ENCODE measurements at places on chromosomes 11 and 22.
A peak's percentile ranks its signal among the peaks of the same experiment; 100 is the strongest.

GRCh38 chr11:61545341-61545740 is 35.5 kb downstream of the SYT7 start:
- no peak overlapping the region for H3K27ac ChIP-seq
- H3K36me3 ChIP-seq = no peaks in the 10 kb centered on the region
- H3K4me1 ChIP-seq = peaks cover 6% of the 10 kb centered on the region
- peak; percentile 22 for DNase-seq
- H3K4me3 ChIP-seq = no peak overlapping the region
- H3K27me3 ChIP-seq = no peaks in the 10 kb centered on the region

- H3K27me3 ChIP-seq = no peaks in the 10 kb centered on the region
- no peak for DNase-seq
- H3K4me3 ChIP-seq = no peak overlapping the region
- H3K4me1 ChIP-seq = peaks cover 13% of the 10 kb centered on the region
- no peak overlapping the region for H3K27ac ChIP-seq
Measured at GRCh38 chr11:102560555-102561011, 30.0 kb upstream of the MMP7 start.

DNA sequence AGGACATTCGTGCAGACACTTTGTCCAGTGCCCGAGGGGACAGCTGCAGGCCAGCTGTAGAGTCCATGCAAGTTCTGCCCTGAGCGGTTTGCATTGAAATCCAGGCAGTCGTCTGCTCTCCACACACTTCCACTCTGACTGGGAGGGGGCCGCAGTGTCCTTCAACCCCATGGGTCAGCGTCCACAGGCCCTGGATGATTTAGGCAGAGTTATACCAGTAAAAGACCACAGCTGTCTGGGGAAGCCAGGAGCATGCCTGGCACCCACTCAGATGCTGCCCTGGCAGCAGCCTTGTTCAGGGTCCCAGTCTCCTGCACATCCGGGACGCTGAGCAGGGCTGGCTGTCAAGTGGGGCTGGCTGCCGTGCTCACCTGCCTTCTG is 26.5 kb downstream of the KRTAP5-5 start:
- peaks cover 7% of the 10 kb centered on the region for H3K4me1 ChIP-seq
- H3K4me3 ChIP-seq = no peak overlapping the region
- DNase-seq = no peak
- H3K27me3 ChIP-seq = no peaks in the 10 kb centered on the region
- H3K27ac ChIP-seq = no peak overlapping the region
- H3K36me3 ChIP-seq = no peaks in the 10 kb centered on the region

DNA sequence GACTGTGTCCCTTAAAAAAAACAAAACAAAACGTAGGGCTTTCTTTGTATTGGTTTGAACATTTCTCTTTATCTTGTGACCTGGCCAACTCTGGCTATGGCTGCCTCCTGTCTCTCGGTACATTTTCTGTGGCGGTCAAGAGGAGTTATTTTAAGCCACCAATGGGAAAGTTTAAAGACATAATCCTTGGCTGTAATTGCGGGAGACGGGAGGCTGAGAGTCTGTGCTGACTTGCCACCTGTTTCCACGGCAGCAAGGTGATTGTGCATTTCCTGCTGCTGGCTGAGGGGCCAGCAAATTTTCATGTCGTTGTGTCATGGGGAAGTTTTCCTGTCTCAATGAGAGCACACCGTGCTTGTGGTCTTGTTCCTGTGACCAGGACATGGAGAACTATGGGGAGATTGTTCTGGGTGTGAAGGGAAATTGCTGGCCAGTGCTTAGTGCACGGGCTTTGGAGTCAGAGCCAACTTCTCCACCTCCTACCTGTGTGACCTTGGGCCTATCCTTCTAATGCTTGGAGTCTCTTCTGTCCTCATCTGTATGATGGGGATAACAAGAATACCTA is 11.0 kb downstream of the PTPRJ start:
- peaks cover 74% of the 10 kb centered on the region for H3K4me1 ChIP-seq
- DNase-seq = no peak
- H3K4me3 ChIP-seq = peak overlapping the region; percentile 50
- no peaks in the 10 kb centered on the region for H3K27me3 ChIP-seq
- H3K36me3 ChIP-seq = no peaks in the 10 kb centered on the region
- peak overlapping the region; percentile 82 for H3K27ac ChIP-seq

DNA sequence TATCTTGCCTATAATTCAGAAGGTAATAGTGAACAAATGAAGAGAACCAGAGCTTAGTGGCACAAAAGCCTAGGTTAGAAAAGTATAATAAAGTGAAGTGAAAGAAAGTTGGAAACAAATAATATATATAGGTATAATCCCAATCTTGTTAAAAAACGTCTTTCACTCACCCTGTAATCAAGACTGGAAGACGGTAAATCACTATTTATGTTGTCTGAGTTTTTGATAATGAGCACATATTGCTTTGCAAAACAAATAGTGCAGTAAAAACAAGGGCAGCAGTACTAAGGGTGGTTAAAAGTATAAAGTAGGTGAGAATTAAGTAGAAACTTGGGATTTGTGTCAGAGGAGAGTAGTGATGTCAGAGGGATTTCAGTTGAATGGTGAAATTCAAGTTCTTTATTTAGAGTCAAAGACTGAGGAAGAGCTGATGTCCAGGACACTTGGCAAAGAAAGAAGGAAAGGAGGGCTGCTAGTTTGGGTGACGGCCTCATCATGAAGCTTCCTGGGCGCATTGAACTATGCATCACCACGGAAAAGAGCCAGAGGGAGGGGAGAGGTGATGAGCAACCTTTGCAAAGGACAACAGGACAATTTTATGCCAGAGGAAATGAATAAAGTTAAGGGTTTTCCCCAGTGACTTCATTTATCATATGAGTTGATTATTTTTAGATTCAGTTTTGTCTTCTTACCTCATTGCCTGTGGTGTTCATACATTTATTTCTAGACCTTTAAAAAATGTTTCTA is 11.4 kb downstream of the NCAM1 start:
- DNase-seq = no peak
- H3K4me1 ChIP-seq = no peaks in the 10 kb centered on the region
- no peaks in the 10 kb centered on the region for H3K36me3 ChIP-seq
- peaks cover 51% of the 10 kb centered on the region for H3K27me3 ChIP-seq
- H3K4me3 ChIP-seq = no peak overlapping the region
- H3K27ac ChIP-seq = no peak overlapping the region

GRCh38 chr11:70112017-70112434 is 33.9 kb downstream of the ANO1 start:
- H3K27ac ChIP-seq = no peak overlapping the region
- no peaks in the 10 kb centered on the region for H3K27me3 ChIP-seq
- H3K4me3 ChIP-seq = no peak overlapping the region
- peaks cover 13% of the 10 kb centered on the region for H3K4me1 ChIP-seq

Data from HCT116 (cell line).